ENCODE measurements at places on chromosomes 7 and 10. TPM values are rescaled to one million over a fixed set of nuclear protein-coding genes. Genes with fewer than 3 reads are reported as not detected.

ABCC2 gene
- 254 TPM for total RNA-seq

GRCh38 chr7:132604121-132604520 is 27.9 kb upstream of the PLXNA4 start:
- no peak for DNase-seq

- DNase-seq, result no peak
Measured at GRCh38 chr7:48959676-48960075, 35.3 kb downstream of the CDC14C start.

- no peak for DNase-seq
Measured at GRCh38 chr7:86958380-86958779, 101.1 kb downstream of the ELAPOR2 start.

DNA sequence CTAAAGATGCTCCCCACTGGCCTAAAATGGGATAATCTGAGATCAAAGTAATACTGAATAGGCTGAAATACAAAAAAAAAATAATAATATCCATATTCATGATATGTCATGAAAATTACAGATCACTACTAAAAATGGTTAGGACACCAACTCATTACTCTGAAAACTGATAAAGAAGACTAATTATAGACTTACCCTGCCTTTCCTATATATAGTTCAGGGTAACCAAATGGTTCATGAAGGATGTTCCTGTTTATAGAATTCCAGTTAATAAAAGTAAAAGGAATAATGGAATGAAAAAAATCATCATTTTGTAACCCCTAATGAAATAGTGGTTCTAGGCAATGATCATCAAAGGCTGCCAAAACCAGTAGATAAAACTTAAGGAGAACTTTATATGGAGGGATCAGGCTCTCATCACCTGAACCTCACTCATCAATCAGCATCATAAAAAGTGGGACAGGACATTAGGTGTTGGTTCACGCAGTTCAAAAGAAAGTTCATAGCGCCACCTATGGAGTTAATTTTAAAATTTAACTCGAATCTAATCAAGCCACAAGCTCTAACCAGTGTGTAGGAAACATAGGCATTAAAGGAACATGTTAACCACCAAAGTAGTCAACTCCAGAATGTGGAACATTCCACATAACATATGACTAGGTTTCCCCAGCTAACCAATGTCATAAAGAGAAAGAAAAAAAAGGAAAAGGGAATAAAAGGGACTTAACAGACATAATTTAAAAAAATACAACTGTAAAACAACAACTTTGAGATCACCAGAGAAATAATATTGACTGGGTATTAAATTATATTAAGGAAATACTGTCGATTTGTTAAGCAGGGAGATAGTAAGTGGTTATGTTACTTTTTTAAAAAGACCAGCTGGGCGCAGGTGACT is 35.7 kb downstream of the P4HA1 start:
- DNase-seq, result no peak

NUDT1 gene
- total RNA-seq, result 2.2 TPM

DNA sequence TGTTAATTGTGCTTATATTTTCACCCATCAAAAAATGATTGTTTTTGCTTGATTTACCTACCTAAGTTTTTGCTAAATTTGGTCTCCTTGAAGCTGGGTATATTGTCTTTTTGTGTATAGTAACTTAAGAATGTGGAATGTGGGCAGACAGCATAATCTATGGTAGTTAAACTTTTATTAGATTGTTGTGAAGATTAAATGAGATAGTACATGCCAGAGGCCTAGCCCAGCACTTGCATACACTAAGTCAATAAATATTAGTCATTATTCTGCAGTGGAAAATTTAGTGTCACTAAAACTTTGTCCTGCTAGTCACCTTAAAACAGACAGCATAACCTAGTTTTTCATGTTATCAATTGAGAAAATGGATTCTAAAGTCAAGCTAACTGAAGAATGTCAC is 19.3 kb upstream of the RPA3 start:
- no peak for DNase-seq

Measured in left lobe of liver (tissue), 2 donors.